H4 (cell line): ENCODE measurements at places on chromosomes 11 and 22. TPM values are rescaled to one million over a fixed set of nuclear protein-coding genes. Genes with fewer than 3 reads are reported as not detected.

NUDT8 gene
- 12.4 and 15.7 TPM in 2 replicates for total RNA-seq

TMEM126A gene
- total RNA-seq, result 90.7 and 98.7 TPM in 2 replicates

TRIM49 gene
- total RNA-seq, result not detected in 2 replicates

DLG2 gene
- total RNA-seq, result 1.7 and 2.6 TPM in 2 replicates

P4HA3 gene
- total RNA-seq, result 0.17 and 0.27 TPM in 2 replicates

MRGPRE gene
- total RNA-seq, result not detected in 2 replicates

GRCh38 chr11:44634401-44635281, 69.2 kb downstream of the CD82 start:
- DNase-seq, result peak; percentile 82

- no peak for DNase-seq
Measured at GRCh38 chr22:40726514-40726913, 47.2 kb downstream of the MCHR1 start.

- DNase-seq, result no peak
Measured at GRCh38 chr11:76471382-76471781, 26.6 kb downstream of the EMSY start.

DNA sequence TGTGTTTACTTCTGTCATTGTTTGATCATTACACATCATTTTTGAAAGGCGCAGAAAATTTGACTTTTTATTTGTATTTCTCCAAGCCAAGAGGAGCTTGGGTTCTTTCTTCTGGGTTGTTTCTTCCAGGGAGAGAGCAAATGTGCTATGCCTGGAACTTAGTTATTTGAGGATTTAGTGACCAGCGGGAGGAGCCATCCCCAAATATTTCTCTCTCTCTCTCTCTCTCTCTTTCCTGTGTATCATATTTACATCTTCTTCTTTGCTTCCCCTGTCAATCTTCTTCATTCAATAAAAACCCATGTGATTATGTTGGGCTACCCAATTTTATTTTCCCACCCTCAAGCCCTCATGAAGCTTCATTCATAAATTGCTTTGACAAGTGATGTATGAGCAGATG, 534.5 kb downstream of the LRRC4C start:
- no peak for DNase-seq

DNA sequence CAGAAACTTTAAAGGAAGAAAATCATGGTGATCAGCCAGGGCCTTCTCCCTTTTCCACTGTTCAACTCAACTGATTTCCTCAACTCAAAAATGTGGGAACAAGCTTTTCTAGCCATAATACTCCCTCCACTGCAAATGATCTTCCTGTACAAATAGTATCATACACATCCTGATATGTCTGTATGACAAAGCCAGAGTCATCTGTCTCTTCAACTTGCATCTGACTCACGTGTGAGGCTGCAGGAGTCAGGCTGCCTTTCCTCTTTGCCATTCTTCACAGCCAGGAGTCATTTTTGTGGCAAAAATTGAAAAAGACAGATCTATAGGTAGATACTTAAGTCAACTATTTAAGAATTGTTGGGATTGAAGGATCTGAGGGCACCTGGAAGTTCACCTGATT, 13.3 kb downstream of the PATZ1 start:
- no peak for DNase-seq

- no peak for DNase-seq
Measured at GRCh38 chr11:27913650-27914049, 194.3 kb downstream of the KIF18A start.

DNA sequence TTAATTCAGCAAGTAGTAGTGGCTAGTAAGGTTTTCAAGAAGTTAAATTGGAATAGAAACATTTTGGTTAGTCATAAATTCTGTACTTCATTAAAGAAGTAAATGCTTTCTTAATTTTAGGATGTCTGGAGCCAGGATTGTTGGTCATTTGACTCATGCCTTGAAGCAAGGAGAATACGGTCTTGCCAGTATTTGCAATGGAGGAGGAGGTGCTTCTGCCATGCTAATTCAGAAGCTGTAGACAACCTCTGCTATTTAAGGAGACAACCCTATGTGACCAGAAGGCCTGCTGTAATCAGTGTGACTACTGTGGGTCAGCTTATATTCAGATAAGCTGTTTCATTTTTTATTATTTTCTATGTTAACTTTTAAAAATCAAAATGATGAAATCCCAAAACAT, 25.8 kb downstream of the ACAT1 start:
- no peak for DNase-seq

GRCh38 chr11:1728931-1729691, 21.3 kb downstream of the IFITM10 start:
- DNase-seq, result no peak

DNA sequence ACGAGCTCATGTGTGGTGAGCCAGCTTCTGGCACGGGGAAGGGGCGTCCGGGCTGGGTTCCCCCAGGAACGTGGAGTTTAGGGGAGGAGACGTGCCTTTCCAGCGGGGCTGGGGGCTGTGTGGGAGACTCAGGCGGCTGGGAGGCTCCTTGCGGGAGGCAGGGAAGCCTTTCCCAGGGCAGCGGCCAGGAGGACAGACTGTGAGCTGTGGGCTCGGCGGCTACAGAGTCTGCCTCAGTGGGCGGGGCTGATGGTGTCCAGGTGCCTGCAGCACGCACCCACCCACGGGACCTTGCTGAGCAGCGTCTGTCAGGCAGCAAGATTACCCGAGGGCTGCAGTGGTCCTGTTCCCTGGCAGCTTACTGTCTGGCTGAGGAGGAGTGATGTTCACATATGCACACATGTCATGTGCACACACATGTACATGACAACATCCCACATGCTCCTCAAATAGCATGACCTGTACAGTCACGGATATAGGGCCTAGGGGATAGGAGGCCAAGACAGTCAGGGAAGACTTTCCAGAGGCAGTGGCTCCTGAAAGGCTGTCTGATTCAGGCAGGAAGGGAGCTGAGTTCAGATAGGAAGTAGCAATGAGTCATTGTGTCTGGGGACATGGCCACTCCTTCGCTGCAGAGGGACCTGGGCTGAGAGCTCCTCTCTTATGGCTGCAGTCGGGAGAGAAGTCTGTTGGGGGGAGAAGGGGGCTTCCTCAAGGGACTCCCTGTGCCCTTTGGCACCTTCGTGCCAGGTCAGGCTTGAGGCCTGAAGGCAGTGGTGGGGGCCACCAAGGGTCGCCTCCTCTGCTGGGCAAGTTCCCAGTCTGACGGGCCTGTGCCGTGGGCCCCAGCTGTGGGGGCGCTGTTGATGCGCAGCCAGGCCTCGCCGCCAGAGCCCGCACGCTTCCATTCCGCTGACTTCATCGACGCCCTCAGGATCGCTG, 23.3 kb upstream of the PPP6R3 start:
- peak; percentile 57 for DNase-seq

- DNase-seq, result no peak
Measured at GRCh38 chr11:16840951-16841350, 102.5 kb downstream of the C11orf58 start.

DNA sequence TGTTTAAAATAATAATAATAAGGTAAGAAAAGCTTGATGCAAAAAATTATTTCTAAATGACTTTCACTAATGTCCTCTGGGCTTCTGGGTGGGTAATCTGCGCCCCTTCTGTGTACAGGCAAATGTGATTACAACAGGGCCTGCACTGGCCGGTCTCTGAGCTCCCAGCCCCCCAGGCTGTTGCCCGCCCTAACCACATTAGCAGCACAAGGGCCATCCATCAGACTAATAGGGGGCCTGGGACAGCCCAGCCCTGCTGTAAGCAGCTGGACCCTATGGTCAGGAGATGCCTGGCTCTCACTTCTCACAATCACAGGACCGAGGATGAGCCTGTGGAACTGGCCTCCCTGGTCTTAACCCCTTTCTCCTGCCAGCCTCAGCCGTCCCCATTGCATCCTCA, 388.4 kb downstream of the BUD13 start:
- DNase-seq, result no peak

- no peak for DNase-seq
Measured at GRCh38 chr11:6587360-6587953, 16.0 kb downstream of the RRP8 start.

- no peak for DNase-seq
Measured at GRCh38 chr11:22668005-22668796, 1.8 kb downstream of the GAS2 start.

- DNase-seq, result no peak
Measured at GRCh38 chr22:37443977-37444376, 16.7 kb upstream of the ELFN2 start.

GRCh38 chr22:49093192-49093880, 734.3 kb downstream of the BRD1 start:
- DNase-seq, result no peak

DNA sequence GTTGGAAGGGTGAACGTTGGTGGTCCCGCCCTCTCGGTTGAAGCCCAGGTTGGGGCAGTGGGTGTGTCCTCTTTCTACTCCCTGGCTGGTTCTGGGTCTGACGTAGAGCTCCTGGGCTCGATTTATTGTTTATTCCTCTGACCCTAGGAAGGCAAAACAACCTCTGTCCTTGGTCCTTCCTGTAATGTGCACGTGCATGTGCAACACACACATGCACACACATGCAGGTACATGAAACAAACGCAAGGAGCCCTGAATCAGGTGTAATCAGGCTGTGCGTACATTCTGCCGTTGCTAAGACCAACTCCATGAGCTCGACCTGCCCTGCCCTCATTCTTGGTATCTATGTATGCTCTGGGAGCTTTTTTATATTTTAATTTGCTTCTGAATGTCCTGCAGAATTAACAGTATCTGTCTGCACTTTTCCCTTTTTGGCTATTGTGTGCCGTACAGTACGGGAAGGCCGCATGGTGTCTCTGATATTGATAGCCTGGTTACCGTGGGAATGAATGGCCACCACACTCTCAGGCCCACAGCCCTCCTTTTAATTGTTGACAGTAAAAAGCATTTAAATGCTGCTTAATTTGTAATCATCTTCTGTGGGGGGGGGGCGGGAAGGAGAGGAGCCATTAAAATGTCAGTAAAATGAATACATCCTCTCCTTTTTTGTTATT, 66.0 kb upstream of the NNMT start:
- no peak for DNase-seq

GRCh38 chr11:69297787-69298266, 3.9 kb downstream of the MYEOV start:
- no peak for DNase-seq

DNA sequence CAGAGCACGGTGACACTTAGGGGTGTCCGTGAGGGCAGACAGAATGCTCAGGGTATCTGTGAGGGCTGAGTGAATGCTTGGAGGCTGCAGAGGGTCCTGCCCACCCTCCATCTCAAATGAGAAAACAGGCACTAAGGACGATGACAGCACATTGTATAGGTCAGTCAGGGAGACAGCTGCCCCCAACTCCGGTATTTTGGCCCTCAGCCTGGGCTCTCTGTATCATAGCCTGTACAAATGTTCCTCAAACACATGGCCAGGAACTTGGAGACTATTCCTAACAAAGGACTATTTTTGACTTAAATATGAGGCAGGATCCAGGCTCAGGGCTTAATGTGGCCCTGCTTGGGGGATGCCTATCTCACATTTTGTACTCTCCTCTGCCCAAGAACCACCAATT, 145.4 kb downstream of the OPCML start:
- DNase-seq, result no peak

DNA sequence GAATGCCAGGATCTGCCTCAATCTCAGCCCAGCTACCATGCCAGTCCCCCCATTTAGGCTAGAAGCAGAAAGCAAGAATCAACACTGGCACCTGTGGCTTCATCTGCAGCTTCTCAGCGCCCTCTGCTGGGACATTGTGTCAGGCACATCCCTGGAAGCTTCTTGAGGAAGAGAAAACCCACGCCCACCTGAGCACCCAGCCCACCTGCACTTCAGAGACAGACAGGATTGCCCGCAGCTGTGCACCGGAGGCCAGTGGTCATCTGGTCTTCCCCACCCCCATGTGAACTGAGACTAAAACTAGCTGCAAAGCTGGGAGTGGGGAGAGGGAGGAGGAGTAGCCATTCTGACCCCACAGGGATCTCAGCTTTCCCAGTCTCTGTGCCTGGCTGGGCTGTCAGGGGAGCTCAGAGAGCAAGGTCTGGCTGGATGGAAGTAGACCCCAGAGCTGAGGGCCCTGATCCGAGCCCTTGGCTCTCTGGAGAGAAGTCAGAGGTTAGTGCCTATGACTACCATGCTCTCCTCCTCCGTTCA, 66.8 kb downstream of the FEZ1 start:
- peak; percentile 49 for DNase-seq

GRCh38 chr11:18307461-18308139, 14.3 kb downstream of the HPS5 start:
- DNase-seq, result no peak

DNA sequence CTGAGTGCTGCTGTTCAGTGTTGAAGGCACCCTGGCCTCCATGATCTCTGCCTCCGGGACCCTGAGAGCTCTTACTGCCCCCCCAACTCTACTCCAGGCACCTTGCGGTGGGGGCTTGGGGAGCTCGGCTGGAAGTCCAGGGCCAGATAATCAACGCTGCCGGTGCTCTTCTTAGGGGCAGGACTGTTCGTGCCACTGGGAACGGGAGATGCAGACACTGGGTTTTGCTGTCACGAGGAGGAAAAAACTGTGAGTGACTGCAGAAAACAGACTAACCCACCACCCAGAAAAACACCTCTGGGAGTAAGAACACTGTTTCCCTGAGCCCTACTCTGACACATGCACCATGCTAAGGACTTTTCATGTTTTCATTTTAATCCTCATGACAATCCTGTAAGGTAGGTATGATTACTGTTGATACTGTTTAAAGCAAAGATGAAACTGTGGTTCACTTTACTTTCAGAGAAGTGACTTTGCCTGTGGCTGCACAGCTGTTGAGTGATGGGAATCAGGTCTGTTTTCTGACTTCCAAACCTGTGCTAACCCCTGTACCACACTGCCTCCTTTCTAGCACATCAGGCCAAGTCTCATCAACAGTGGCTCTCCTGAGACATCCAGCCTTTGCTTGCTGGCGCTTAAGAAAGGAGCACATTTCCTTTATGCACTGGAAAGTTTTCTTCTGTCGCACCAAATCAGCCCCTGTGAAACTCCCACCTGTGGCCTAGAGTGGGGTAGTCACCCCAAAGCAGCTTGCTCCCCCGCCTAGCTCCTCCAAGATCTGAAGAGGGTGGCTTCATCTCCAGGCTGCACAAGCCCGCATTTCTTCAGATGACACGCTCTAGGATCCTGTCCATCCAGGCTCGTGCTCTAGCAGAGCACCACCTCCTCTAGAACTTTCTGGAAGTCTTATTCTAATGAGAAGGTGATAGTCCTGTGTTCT, 31.8 kb downstream of the USP35 start:
- no peak for DNase-seq

DNA sequence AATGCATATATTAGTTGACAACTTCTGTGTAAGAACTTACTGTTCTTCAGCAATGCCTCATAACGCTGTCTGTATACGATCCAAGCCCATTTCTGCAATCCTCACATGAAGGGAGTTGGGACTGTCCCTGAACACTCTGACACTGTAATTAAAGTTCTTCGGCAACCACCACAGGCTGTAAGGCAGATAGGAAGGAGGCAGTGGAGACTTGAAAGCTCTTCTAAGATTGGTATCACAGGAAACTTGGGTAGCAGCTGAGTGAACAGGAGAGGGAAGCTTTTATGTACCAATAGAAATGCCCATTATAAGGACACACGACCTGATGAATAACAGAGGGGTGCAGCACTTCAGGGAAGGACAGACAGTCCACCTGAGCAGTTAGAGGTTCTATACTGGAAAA, 12.0 kb upstream of the GAB2 start:
- DNase-seq, result no peak

- DNase-seq, result no peak
Measured at GRCh38 chr22:46794491-46794890, 32.0 kb downstream of the TBC1D22A start.

- DNase-seq, result no peak
Measured at GRCh38 chr11:125995313-125995712, 49.5 kb downstream of the VSIG10L2 start.

GRCh38 chr11:92687724-92688123, 281.7 kb upstream of the MTNR1B start:
- no peak for DNase-seq

- DNase-seq, result no peak
Measured at GRCh38 chr22:43159484-43160178, 8.3 kb downstream of the TSPO start.

GRCh38 chr11:79287952-79288351, 152.9 kb downstream of the TENM4 start:
- no peak for DNase-seq
